Esophagus muscularis mucosa (tissue), 4 donors: ENCODE measurements at places on chromosomes 12 and 14.

- peak; percentile 87 for DNase-seq
Measured at GRCh38 chr12:38156497-38157245, 159.9 kb upstream of the ALG10B start.

- DNase-seq, result no peak
Measured at GRCh38 chr12:52879394-52880351, 25.2 kb downstream of the KRT8 start.

DNA sequence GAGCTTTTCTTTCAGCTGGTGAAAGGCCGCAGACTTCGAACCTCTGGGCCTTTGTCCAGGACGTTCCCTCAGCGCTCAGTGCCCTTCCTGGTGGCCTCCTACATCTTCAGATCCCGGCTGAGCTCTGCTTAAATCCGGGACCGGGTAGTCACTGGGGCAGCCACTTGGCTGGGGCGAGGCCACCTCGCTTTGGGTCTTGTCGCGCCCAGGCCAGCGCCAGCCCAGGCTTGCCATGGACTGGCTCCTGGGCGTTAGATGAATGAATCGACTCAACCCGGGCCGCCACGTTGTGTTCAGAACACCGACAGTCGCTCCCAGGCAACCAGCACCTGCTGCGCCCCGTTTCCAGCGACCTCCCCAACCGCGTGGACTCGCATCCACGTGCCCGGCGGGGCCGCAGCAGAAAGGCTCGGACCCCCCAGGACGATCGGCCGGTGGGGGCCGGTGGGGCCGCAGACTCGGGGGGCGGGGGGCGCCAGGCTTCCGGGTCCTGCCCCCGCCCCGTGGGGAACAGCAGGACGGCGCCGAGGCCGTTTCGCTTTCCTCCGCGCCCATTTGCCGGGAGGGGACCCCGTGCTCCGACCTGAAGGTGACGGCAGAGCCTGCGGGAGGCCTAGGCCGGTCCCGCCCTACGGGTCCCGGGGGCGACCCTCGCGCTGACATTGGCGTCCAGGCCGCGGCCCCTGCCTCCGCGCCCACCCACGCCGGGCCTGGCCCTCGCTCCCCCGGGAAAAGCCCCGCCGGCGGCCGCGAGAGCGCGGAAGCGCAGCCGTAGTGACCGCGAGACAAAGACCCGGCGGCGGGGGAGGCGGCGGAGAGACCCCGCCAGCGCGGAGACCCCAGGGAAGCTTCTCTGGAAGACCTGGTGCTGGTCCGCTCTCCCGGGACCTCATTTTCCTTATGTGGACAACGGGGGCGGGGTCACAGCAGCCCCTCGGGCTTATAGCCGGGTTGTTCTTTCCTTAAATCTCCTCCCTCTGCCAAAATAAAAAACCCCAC lies 37.3 kb upstream of the RCOR1 start:
- no peak for DNase-seq

DNA sequence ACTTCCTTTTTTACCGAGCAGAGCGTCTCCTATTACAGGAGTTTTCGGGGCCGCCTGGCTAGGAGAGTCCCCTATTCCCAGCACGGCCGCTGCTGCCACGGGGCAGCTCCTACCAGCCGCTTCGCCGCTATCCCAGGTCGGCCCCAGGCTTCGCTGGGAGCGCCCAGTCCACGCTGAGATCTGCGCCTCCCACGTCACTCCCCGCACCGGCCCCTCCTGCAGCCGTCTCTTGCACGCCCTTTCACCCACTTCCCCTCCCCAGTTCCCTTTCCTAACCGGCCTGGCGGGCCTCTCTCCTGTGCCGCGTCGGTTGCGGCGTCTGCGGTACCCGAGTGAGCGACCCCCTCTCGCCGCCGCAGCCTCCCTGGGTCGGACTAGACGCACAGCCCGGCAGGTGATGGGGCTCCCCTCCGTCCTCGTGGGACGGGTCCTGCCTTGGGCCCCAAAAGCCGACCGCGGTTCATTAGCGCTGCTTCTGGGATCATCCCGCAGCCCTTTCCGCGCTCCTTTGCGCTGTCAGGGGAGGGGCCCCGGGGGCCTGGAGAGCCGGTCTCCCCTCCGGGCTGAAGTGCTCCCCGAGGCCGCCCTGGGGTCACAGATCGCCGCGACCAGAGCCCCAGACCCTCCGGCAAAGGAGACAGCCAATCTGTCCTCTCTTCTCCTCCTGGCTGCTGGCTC lies 1318.4 kb downstream of the TMEM121 start:
- DNase-seq, result no peak

GRCh38 chr14:20384886-20385285 lies 28.4 kb downstream of the TEP1 start:
- DNase-seq, result no peak

GRCh38 chr12:8475508-8476203 lies 19.9 kb downstream of the CLEC6A start:
- DNase-seq, result no peak

DNA sequence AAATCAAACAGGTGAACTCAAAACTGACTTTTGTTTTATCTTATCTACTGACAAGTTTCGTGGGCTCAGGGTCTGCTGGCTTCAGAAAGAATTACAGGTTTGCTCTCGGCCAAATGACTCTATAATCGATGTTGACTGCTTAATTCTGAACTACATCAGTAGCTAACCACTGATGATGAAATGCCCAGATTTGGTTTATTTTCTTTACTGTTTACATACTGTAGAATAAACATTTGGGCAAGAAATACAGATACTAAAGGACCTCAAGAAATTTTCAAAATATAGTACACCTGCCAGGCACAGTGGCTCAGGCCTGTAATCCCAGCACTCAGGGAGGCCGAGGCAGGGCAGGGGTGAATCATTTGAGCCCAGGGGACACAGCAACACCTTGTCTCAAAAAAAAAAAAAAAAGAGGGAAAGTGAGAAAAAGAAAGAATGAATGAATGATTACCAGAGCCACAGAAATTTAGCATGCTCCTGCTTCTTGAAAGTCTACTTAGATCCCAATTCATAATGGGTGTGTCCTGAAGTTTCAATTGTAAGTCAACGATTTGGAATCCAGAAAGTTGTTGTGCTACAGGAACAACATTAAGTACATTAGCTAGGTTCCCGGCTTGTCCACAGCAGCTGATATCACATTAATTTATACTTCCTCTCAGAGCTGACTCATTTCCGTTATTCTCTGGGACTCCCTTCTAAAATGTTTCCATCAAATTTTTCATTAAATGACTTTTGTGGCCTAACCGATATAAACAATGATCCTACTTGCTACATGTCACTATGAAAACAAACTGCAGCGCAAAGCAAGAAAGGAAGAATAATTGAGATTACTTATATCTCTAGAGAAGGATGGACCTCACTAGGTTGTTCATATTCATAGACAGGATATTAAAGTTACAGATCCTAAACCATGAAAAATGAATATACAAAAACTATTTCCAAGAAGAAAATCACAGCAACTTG lies 134.3 kb downstream of the MED13L start:
- DNase-seq, result no peak

GRCh38 chr14:51335531-51335930 lies 95.5 kb downstream of the TMX1 start:
- peak; percentile 92 for DNase-seq

DNA sequence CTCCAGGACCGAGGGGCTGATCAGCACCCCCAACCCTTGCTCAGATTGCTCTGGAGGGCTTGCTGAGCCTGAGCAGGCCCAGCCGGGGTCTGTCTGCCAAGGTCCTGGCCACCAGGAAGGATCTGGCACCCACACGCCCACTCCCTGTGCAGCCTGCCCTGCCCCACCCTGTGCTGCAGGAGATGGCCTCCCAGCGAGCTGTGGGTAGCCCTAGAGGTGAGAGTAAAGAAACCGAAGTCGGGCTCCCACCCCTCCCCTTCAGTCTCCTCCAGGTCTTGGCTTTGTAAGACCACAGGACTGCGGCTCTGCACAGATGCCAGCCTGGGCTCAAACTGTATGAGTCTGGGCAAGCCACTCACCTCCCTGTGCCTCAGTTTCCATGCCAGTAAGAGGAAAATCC lies 307.8 kb downstream of the BCL11B start:
- no peak for DNase-seq

- DNase-seq, result no peak
Measured at GRCh38 chr12:94941440-94941862, 62.0 kb downstream of the NDUFA12 start.

DNA sequence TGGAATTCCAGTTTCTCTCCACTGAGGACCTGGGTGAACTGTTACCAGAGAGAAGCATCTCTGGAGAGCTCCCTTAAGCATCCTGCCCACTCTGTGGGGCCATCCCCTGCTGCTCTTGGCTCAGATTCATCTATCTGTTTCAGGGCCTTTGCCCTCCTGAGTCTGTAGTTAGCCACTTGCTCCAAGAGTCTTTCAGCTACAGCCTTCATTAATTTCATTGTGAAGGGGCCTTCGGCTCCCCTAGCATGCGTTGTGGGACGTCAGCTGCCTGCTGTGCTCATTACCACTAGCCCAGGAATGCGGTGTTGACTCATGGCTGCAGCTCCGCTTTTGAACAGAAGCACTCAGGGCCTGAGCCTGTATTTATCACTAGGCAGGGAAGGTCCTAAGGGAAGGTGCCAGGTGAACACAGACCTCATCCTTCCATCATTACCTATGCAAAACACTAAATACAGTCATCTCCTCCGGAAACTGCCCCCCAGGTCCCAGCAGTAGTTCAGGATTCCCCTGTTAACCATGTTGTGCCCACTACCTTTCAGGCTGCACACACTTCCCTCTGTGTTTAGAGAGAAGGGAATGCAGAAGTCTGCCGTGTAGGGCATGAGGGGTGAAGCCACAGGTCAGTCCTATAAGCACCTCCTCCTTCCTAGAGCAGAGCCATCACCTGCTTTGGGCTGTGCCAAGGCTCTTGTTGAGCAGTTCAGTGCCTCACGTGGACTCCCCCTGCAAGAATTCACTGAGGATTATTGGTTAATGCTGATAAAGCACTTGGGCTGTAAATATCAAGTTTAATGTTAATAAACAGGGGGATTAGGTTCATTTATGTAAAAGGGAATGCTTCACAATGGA lies 191.4 kb downstream of the CACNA1C start:
- DNase-seq, result no peak

DNA sequence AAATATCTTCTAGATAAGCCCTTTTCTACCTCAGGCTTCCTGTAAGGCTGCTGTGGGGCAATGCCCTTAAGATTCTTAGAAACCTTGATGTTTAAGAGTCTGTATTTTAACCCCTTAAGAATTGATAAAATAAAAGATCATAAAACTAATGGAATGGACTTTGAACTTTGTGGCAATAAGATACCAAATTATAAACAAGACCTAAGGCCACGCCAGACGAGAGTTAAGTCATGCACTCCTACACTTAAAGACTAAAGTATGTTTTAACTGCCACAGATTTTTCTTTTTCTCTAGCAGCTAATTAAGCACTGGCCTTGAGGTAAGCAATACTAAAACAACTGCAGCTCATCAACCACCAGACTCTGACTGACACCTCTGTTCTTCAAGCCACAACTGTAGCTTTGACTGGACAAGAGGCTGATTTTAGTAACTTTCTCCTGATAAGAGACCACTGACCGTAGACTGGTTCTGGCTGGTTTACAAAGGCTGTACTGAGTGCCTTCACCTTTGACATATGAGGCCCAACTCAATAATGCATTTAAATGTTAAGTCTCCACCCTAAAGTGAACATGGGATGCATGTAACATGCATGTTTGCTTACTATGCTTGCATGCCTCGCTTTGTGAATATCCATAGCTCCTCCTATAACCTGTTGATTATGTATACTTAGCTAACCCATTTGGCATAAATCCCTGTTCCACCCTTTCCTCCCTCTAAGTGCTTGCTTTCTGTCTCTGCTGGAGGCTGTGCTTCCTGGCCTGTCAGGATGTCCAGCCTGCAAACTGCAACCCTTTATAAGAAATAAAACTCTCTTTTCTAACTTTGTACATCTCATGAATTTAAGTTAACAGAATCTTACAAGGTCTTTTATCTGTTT lies 71.9 kb downstream of the KLHL28 start:
- no peak for DNase-seq

DNA sequence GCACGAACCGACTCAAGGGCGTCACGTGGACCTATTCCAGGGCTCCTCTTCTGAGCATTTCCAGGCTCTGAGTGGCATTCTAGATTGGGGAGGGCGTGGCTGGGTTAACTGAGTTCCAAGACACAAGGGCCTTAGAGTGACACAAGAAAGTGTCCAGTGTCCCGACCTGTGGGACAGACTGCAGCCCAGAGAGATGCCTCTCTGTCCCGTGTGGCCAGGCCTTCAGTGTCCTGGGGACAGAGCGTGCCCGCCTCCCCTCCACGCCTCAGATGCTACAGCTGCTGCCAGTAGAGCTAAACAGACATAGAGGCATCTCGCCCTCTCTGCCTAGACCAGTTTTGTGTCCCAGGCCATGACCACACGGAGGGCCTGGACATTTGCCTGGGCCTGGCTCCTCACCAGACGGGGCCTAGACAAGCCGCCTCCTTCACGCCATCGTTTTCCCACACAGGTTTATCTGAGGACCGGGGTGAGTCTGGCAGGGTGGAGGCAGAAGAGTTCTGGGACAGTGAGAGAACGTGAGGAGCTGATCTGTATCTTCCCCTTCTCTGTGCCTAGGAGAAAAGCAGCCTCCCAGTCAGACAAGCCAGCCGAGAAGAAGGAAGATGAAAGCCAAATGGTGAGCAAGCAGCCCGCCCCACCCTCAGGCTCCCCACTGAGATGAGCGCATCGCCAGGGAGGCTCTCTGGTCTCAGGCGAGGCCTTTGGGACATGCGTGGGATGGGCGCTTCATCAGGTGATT lies 27.1 kb downstream of the DEGS2 start:
- no peak for DNase-seq

DNA sequence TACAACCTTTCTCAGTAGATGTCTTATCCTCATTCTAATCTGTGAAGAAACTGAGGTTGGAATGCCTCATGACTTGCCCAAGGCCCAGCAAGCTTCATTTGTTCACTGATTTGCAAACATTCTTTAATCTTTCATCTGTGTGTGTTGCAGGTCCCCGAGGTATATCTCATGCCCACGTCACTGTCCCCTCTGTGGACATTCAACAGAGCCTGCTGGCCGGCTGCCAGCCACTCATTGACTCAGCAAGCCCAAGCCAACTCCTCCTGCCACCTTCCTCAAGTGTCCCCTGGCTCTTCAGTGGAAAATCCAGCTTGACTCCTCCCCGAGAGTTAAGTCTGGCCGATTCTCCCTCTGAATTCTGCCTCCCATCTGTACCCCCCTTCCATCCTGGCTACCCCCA lies 1.9 kb upstream of the DCAF4 start:
- DNase-seq, result no peak

GRCh38 chr14:99744199-99744872 lies 48.9 kb upstream of the EML1 start:
- DNase-seq, result no peak

GRCh38 chr14:68471029-68471963 lies 321.6 kb downstream of the ZFP36L1 start:
- peak; percentile 81 for DNase-seq

- no peak for DNase-seq
Measured at GRCh38 chr12:3302401-3303041, 188.5 kb upstream of the PRMT8 start.

DNA sequence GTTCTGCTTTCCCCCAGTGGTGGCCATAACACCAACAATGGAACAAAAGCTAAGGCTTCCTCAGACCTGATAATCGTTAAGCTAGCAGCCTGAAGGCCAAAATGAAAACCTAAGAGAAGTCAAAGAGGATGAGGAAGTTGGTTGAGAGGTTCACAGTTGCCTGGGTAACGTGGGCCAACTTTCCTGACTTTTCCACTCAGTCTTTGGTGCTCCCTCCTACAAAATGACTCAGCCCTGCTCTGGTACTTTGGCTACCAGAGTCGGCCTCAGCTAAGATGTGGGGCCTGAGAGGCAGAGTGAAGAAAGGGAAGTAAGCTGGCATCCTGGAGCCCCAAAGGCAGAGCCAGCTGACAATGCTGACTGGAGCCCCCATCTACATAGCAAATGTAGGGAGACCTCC lies 14.9 kb upstream of the FKBP11 start:
- no peak for DNase-seq

- no peak for DNase-seq
Measured at GRCh38 chr14:75460394-75460793, 32.6 kb downstream of the JDP2 start.
